CMK (cell line): ENCODE measurements at places on chromosomes 16 and 17.

GRCh38 chr16:59410451-59410850, 676.3 kb upstream of the GOT2 start:
- DNase-seq, result peak; percentile 54

- no peak for DNase-seq
Measured at GRCh38 chr17:79039171-79039570, 15.2 kb downstream of the C1QTNF1 start.

DNA sequence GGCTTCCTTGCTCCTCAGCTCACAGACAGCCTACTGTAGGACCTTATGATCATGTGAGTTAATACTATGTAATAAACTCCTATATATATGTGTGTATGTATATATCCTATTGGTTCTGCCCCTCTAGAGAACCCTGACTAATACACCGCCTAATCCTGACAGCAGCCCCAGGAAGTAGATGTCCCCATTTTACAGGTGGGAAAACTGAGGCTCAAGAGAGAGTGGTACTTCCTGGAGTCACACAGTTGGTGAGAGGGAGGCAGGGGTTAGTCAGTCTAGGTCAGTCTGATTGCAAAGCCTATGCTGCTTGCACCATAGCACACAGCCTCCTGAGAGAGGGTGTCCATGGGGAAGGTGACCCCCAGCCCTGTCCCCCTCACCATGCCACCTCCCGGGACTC, 42.7 kb upstream of the C16orf82 start:
- DNase-seq, result no peak

DNA sequence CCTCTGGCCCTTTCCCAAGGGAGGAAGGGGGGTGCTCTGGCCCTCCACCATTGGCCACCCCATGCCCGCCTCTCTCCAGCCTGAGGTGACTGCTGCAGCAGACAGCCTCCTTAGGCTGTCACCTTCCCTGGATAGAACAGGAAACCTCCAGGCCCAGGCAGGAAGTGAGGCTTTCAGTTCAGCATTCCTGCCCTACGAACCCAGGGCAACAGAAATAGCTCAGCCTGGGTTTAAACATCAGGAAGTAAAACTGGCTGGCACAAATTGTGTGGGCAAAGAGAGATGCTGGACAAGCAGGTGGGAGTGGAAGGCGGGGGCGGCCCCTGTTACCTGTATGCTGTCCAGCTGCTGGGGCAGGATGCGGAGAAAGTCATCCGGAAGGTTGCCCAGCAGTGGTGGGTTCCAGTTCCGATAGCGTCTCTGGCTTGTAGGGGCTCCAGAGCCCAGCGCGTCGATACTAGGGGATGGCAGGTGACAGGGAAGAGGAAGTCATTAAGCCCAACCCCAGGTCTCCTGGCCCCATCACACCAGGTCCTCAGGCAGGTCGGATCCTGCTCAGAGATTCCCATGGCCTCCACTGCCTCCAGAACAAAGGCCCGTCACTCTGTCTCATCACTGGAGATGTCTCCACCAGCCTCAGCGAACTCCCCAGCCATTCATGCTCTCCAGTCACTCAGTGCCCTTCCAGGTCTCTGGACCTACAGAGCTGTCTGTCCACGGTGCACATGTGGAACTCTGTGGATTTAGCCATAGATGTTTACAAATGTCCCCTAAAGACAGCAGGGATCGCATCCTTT, 23.6 kb upstream of the MRPS23 start:
- DNase-seq, result no peak

DNA sequence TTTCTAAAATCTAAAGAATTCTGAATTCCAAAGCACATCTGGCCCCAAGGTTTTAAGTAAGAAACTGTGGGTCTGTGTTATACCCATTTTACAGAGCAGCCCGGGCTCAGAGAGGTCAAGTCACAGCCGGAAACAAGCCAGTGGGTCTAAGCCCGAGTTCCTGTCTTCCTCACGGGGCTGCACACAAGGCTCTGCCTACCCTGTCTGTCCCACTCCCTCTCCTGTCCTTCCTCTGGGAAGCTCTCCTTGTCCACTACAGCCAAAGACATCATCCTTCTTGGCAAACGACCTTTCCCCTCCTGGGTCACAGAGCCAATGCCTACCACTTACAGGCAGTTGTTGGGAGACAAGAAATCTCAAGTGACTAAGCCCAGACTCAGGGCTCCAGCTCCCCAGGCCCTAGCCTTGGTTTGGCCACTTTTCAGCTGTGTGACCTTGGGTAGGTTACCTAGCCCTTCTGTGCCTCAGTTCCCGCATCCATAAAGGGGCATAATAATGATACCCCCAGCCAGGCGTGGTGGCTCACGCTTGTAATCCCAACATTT, 55.6 kb upstream of the MAP3K14 start:
- no peak for DNase-seq
